ENCODE measurements at places on chromosomes 7 and 10. TPM values are rescaled to one million over a fixed set of nuclear protein-coding genes. Genes with fewer than 3 reads are reported as not detected.

ANKRD2 gene
- total RNA-seq = 0.25 TPM

PNLIPRP1 gene
- total RNA-seq = not detected

HECTD2 gene
- 6.0 TPM for total RNA-seq

SCIN gene
- total RNA-seq = not detected

FAM13C gene
- not detected for total RNA-seq

ELN gene
- total RNA-seq = not detected

GTF2IRD2 gene
- total RNA-seq = 1.1 TPM

PDZD7 gene
- total RNA-seq = 1.3 TPM

CRYGN gene
- not detected for total RNA-seq

CALCR gene
- total RNA-seq = not detected

PRF1 gene
- total RNA-seq = 35.7 TPM

Data from activated naive CD4-positive, alpha-beta T cell treated with anti-CD3 and anti-CD28 coated beads, Interleukin-2, amount 50 U/mL, for 72 hours (primary cell).